CD4-positive, alpha-beta T cell treated with Interleukin-15 for 1 hour (primary cell): ENCODE measurements at places on chromosomes 5 and 9.

GRCh38 chr9:135023088-135023785 is 64.2 kb upstream of the OLFM1 start:
- DNase-seq = no peak

DNA sequence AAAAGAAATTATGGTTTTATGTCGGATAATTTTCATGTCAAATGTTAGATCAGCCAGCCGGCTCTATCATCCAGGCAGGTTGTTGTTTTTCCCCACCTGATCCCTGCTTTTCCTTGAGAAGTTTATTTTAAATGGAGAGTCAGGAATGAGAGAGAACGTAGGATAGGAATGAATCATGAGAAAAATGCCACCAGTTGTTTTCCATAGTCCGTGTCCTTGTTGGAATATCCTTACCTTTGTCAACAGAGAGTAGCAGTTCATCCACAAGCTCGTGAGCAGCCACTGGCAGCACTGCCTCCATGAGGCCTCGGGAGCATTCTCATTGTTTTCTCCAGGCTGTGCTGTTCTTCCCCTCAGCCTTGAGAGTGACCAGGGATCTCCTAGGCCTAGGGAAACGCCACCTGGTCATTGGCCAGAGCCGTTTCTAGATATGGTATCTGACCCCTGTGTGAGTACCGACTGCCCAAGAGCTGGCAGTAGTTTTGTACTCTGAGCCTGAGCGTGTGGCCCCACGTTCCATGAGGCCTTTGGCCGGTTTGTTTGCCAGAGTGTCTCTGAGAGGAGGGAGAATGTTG is 293.3 kb downstream of the FANCC start:
- no peak for DNase-seq

DNA sequence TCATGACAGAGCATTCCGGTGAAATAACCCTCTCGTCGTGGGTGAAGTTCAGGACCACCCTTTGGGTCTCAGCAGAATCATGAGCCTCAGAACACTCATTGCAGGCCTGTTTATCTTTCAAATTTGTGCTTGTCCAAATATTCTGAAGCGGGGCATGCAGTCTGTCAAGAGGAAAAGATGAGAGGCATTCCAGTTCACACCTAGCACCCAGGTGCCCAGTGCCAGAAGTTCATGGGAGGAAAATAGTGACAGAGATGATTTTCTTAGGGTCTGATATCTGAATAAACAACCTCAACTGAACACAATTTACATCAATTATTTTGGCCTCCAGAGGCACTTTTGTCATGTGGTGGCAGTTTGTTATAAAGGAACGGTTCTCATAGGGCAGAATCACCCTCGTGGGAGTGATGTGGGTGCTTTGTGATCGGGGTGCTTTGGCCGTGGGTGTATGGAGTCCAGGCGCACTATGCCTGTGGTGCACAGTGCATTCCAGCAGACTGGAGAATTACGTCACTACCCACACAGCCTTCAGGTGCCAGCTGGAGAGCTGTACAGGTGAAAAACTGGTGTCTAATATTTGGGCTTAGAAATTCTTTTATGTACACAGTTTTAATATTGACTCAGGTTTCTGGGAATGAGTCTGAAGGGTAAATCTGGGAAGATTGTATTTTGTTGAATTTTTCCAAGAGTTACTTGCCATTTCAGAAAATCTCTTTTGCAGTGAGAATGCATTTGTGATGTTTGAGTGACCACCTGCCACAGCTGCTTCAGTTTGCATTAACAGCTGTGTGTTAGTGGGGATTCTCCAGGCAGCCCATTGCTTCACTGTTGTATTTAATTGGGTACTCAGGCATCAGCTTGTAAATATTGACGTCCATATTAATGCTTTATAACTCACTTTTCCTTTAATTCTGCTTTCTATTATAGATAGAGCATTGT is 289.3 kb downstream of the FANCC start:
- DNase-seq = no peak

DNA sequence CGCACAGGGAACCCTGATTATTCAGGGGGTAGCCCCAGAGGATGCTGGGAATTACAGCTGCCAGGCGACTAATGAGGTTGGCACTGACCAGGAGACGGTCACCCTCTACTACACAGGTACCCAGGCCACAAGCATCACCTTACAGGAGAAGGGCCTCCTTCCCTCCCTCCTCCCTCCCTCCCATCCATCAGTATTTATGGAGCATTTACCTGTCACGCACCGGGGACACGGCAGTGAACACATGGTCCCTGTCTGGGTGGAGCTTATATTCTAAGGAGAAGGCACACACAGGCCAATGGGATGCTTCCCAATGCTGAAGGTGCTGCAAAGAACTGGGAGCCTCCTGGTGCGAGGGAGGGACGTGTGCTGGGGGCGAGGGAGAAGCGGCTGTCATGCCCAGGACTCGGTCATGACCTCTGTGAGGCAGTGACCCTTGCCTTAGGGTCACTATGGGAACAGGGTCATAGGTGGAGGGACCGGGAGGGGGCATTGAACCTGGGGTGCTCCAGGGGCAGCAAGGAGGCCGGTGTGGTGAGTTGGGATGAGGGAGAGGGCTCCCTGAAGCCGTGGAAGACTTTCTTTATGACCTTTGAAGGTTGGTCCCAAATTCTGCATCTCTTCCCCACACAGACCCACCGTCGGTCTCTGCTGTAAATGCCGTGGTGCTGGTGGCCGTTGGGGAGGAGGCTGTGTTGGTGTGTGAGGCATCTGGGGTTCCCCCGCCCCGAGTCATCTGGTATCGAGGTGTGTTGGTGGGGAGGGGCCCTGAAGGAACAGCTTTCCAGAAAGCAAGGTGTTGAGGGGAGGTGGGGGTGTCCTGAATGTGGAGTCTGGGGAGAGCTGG is 41.5 kb downstream of the HMCN2 start:
- DNase-seq = no peak

GRCh38 chr9:36132086-36132485 is 4.4 kb upstream of the GLIPR2 start:
- no peak for DNase-seq
